ENCODE measurements at places on chromosomes 3 and 15. TPM values are rescaled to one million over a fixed set of nuclear protein-coding genes. Genes with fewer than 3 reads are reported as not detected.

DNA sequence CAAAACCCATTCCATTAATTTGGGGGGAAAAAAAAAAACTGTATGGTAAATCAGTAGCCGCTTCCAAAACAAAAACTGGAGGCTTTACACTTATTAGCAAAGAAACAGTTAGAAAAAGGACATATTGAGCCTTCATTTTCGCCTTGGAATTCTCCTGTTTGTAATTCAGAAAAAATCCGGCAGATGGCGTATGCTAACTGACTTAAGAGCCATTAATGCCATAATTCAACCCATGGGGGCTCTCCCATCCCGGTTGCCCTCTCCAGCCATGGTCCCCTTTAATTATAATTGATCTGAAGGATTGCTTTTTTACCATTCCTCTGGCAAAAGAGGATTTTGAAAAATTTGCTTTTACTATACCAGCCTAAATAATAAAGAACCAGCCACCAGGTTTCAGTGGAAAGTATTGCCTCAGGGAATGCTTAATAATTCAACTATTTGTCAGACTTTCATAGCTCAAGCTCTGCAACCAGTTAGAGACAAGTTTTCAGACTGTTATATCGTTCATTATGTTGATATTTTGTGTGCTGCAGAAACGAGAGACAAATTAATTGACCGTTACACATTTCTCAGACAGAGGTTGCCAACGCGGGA is 9.4 kb upstream of the RPL24 start:
- DNase-seq = peak; percentile 51

- no peak for DNase-seq
Measured at GRCh38 chr3:67898916-67899315, 244.5 kb upstream of the SUCLG2 start.

PLAAT1 gene
- total RNA-seq = 8.1 TPM

- DNase-seq = no peak
Measured at GRCh38 chr3:156253150-156253549, 132.8 kb downstream of the KCNAB1 start.

Data from HT1080 (cell line).